HFFc6 (cell line): ENCODE measurements at places on chromosomes 2 and 18. TPM values are rescaled to one million over a fixed set of nuclear protein-coding genes. Genes with fewer than 3 reads are reported as not detected.

RIT2 gene
- not detected in 3 replicates for total RNA-seq

NT5C1B gene
- not detected in 2 replicates for total RNA-seq

ELOA2 gene
- not detected in 3 replicates for total RNA-seq

GPAT2 gene
- total RNA-seq, result 3.1 to 41.1 TPM (median 7.0 TPM) in 3 replicates

LHCGR gene
- total RNA-seq, result not detected in 3 replicates

VIT gene
- 3.2 to 11.6 TPM (median 6.8 TPM) in 3 replicates for total RNA-seq

PID1 gene
- total RNA-seq, result 4.6 and 8.9 TPM in 2 replicates

GRCh38 chr2:205768815-205769494 lies 86.7 kb downstream of the NRP2 start:
- DNase-seq, result no peak

GRCh38 chr2:130851624-130852382 lies 15.1 kb downstream of the ARHGEF4 start:
- no peak for DNase-seq

GRCh38 chr2:141660232-141660631 lies 470.6 kb downstream of the LRP1B start:
- DNase-seq, result no peak

DNA sequence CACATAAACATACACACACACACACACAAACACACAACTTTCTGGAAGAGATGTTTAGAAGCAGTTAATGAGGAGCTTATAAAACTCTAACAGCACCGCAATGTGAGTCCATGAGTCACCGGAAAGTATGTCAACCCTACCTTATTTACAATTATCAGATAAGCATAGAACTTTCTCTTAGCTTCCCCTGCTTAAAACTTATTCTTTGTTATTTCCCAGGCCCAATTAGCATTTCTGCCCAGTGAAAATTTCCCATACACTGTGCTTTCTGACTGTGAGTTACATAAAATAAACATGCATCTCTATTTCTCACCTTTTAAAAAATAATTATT lies 737.6 kb downstream of the LRP1B start:
- peak; percentile 34 for DNase-seq

DNA sequence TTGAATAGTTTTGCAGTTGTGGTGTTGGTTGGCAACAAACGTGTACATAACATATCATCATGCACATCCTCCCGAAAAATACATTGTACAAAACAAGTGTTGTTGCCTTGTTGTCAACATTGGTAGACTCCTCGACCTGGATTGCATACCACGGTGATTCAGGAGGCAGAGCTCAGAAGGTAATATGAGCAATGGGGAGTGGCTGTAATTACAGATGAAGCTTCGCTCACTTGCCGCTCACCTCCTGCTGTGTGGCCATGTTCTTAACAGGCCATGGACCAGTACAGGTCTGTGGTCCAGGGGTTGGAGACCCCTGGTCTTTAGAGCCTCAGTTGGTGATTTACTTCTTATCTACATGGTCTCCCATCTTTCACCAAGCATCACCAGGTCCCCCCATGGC lies 1423.2 kb upstream of the NXPH2 start:
- DNase-seq, result no peak

GRCh38 chr2:231928901-231929725 lies 2.9 kb upstream of the NPPC start:
- DNase-seq, result no peak

DNA sequence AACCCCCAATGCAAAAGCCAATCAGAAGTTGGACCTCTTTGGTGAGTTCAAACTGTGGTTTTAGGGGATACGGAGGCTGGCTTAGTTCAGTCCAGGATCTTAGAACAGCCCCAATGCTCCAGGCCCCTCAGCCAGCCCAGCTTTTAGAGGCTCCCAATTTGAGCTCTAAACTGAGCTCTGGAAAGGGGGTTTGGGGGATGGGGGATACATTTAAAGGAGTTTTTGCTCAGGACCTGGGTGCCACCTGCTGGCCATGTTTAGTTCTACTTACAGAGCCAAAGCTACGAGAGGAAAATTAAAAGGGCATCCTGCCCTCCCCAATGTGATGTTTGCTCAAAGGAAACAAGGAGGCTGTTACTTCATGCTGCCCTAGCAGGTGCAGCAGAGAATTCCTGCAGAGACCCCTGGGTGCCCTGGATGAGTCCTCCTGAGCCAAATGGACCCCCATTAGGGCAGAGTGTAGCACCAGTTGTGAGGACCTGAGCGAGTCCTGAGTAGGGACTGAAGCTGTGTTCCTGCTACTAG lies 15.9 kb upstream of the TMEM214 start:
- peak; percentile 37 for DNase-seq

GRCh38 chr2:127423478-127423843 lies 5.2 kb downstream of the PROC start:
- DNase-seq, result no peak

DNA sequence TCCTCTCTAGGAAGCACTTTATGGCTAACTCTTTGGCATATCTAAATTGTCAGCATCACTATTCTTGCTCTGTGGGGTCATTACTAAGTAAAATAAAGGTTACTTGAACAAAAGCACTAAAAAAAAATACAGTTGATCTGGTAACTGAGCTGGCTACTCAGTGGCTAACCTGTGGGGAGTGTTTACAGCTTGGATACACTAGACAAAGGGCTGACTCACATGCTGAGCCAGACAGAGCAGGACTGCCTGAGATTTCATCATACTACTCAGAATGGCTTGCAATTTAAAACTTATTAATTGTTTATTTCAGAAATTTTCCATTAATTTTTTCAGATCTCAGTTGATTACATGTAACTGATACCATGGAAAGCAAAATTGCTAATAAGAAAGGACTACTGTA lies 1690.4 kb upstream of the SLC39A10 start:
- DNase-seq, result no peak

GRCh38 chr2:128734521-128735295 lies 416.0 kb upstream of the HS6ST1 start:
- no peak for DNase-seq

DNA sequence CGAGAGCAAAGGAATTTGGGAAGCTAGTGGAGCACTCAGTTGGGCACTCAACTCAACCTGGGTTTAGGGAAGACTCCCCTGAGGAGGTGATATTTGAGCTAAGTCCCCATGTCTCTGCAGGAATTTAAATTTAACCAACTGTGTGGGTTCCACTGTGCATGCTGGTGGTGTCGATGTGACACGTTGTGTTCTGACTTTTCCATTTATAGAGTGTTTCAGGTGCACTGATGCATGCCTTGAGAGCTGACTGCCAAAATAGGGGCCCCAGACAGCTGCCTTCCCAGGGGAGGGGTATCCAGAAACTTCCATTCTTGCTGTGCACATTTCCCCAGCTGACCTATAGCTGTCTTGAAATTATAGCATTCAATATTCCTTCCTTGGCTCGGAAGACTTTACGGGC lies 63.7 kb upstream of the BCL2L11 start:
- DNase-seq, result no peak
